ENCODE measurements at places on chromosomes 11 and 22. TPM values are rescaled to one million over a fixed set of nuclear protein-coding genes. Genes with fewer than 3 reads are reported as not detected.

NXPE4 gene
- total RNA-seq = not detected

MOGAT2 gene
- not detected for total RNA-seq

HEPHL1 gene
- not detected for total RNA-seq

PLEKHB1 gene
- total RNA-seq = 43.0 TPM

POU2AF2 gene
- total RNA-seq = 6.3 TPM

TBC1D10A gene
- 17.4 TPM for total RNA-seq

ANKK1 gene
- not detected for total RNA-seq
